ENCODE measurements at places on chromosomes 7 and 10.

- no peak for DNase-seq
These were observed 57.5 kb downstream of the RBM20 start for GRCh38 chr10:110701617-110701971.

DNA sequence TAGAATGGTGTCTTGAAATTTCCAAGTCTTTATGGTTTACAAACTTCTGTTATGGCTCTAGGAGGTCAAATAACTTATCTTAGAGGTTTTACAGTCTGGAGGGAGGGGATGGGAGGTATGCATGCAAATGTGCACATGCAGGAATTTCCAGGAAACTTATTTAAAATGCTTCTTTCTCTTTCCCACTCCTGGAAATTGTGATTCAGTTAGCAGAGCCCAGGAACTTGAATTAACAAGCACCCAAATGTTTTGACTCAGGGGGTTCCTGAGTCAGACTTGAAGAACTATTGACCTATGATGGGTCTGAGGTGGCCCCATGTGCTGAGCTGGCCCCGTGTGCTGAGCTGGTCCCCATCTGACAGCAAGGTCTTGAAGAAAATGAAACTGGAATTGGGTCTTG lies 669.4 kb downstream of the INHBA start:
- DNase-seq: no peak

- peak; percentile 24 for DNase-seq
These were observed 18.9 kb downstream of the ANLN start for GRCh38 chr7:36408589-36408988.

GRCh38 chr10:103441206-103441605 lies 11.0 kb downstream of the CALHM2 start:
- DNase-seq: no peak

GRCh38 chr10:58201704-58202103 lies 66.0 kb downstream of the IPMK start:
- no peak for DNase-seq

GRCh38 chr7:138919216-138919615 lies 62.0 kb downstream of the KIAA1549 start:
- no peak for DNase-seq

DNA sequence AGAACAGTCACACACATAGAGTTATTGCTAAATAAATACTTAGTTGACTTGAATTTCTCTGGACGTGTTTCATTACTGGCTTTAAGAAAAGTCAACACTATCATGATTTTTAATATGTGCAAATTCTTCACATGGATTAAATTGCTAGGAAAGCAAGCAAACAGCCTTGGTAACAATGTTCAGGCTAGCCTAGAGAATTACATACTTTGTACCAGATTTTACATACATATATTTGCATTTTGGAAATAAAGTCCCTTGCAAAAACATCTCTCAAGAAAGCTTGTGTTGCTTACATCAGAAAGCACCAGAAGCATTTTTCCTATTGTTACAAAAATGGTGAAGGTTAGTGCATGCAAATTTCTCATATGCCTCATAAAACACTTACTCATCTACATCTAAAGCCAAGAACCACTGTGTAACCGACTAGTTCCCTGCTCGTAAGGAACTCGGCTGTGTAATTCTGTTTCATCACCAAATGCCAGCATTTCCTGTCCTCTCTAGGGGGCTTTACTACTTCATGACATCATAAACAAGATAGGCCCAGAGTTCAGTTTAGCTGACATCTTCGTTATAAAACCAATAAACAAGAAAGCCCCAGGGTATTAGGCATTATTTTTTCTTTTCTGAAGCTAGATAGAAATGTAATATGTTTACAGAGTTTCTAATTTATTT lies 87.8 kb downstream of the CFAP58 start:
- peak; percentile 94 for DNase-seq

DNA sequence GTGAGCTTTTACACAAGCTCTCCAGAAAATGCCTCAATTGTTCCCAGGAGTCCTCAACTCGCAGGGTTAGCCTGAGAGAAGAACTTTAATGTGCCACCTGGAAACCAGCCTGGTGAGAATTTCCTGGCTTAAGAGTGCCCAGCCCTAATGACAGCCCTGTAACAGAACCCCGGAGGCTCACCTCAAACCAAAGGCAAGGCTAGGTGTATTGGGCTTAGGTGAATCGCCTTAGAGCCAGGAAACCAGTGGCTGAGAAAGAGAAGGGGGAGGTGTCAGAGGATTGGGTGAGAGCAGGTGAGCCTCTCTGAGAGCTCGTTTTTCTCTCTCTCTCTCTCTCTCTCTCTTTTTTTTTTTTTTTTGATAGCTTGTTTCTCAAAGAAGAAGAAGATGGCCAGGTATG lies 7.3 kb downstream of the OCM2 start:
- DNase-seq: no peak

DNA sequence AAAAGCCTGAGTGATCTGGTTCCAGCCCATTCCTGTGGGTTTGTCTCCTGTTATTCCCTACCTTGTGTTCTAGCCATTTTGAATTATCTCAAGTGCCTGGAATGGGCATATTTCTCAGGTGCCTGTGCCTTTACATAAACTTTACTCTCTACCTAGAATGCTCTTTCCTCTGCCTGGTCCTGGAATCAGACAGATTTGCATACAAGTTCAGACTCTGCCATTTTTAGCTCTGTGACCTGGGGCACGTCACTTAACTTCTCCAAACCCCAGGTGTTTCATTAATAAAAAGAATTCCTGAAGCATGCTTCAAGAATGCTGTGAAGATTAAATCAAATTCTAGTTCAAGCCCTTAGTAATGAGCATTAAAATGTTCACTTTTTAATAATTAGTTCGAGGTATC lies 7.8 kb downstream of the DCLRE1A start:
- DNase-seq: no peak

DNA sequence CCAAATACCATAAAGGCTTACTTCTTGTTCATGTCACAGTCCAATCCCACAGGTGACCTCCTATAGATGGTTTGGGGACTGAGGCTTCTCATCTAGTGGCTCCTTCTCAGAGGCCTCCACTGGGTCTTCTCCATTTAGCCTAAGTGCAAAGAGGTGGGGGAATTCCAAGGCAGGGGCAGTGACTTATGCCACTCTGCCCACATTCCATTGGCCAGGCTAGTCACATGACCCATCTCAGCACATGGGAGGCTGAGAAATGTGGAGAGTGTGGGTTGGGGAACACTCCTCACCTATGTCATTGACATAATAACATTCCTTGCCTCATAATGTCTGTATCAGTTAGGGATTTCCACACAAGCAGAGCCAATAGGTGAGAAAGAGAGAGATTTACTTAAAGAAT lies 104.3 kb upstream of the PLXNA4 start:
- no peak for DNase-seq

- peak; percentile 73 for DNase-seq
These were observed 47.8 kb downstream of the CPEB3 start for GRCh38 chr10:92242910-92243671.

DNA sequence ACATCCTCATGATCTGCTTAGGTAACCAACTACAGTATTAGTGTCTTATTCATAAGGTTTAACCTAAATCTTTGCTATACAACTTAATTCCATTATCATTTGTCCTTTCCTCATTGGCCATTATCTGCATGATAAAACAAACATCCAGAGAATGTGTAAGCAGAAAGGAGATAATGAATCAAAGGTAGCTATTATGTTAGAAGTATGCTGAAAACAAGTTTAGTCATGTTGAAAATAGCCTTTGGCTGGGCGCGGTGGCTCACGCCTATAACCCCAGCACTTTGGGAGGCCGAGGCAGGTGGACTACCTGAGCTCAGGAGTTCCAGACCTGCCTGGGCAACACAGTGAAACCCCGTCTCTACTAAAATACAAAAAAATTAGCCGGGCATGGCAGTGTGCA lies 78.2 kb downstream of the NT5C2 start:
- no peak for DNase-seq

GRCh38 chr7:22123139-22123538 lies 177.4 kb upstream of the CDCA7L start:
- DNase-seq: no peak

- DNase-seq: no peak
These were observed 7.4 kb downstream of the CCNY start for GRCh38 chr10:35343739-35344138.

DNA sequence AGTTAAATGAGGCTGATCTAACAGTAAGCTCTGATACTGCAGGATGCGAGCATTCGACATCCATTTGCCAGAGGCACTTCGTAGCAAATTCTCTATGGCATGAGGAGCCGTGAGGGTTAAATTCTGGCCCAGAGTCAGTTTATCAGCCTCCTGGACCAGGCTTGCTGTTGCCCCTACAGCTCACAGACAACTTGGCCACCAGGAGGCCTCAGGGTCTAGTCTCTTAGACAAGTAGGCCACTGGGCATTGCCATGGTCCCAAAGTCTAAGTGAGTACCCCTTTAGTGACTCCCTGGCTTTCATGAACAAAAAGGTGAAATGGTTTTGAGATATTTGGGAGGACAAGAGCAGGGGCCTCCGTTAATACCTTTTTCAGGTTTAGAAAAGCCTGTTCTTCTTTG lies 178.0 kb upstream of the MBL2 start:
- DNase-seq: no peak

DNA sequence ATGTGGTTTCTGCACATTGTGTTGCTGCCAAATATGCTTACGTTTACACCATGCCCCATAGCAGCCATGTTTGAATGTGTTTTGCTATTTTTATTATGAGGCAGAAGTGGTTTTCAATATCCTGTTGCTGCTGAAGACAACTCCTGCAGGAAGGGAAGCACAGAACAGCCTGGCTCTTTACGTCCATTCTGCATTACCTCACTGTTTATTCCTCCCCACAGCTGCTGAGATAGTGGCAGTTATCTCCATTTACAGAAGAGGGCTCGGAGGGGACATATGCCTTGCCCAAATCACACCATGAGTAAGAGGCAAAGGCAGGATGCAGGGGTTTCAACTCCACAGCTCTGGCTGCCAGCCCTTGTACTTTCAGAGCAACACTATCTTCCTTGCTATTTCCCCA lies 35.3 kb downstream of the PLPP4 start:
- no peak for DNase-seq

- no peak for DNase-seq
These were observed 43.6 kb downstream of the SYPL1 start for GRCh38 chr7:106068538-106068961.

DNA sequence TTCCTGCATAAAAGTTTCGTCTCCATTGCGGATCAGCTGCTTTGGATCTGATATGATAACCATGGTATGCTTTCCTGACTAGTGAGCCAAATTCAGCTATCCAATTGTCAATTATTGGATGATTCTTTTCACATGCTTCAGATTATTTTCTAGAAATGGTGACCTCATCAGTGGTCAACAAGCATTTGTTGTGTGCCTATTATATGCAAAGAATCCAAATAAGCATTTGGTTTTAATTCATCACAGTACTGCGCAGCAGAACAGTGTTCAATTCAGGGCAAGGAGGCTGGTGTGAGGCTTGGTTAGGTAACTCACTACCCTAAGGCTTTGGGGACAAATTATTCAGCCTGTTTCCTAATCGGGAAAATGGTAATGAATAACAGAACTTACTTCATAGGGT lies 200.5 kb downstream of the SKAP2 start:
- no peak for DNase-seq

All from A673 (cell line).